ENCODE measurements at places on chromosomes 5 and 9. TPM values are rescaled to one million over a fixed set of nuclear protein-coding genes. Genes with fewer than 3 reads are reported as not detected.

GRCh38 chr5:68304421-68305052 is 89.0 kb downstream of the PIK3R1 start:
- H3K4me3 ChIP-seq = no peak overlapping the region
- DNase-seq = no peak
- H3K27me3 ChIP-seq = no peaks in the 10 kb centered on the region
- peaks cover 6% of the 10 kb centered on the region for H3K36me3 ChIP-seq
- H3K27ac ChIP-seq = no peak overlapping the region

DNA sequence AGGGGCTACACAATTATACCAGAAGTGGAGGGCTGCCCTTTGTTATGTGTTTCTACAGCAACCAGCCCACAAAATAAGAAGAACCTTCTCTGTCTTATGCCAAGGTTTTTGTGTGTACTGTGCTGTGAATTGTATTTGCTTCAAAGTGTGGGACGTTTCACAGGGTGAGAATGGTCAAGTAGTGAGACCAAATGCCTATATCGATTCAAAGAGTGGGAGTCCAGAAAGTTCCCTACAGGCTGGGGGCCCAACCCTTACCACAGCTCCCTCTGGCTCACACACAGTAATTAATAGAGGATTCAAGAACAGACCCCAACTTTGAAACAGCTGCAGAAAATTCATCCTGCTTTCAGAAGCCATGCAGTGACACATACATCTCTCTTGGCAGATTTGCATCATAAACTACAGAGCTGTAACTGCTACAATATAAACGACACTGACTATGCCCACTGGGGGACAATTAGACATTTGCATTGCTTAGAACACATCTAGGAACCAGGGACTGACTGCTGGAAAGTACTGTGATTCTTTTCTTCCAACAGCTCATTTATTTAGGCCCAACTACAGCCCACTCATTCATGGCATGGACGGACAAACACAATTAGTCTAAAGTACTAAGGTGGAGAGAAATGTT is 12.8 kb downstream of the ENC1 start:
- no peak for DNase-seq
- H3K4me1 ChIP-seq = peaks cover 5% of the 10 kb centered on the region
- H3K27me3 ChIP-seq = no peaks in the 10 kb centered on the region

DNA sequence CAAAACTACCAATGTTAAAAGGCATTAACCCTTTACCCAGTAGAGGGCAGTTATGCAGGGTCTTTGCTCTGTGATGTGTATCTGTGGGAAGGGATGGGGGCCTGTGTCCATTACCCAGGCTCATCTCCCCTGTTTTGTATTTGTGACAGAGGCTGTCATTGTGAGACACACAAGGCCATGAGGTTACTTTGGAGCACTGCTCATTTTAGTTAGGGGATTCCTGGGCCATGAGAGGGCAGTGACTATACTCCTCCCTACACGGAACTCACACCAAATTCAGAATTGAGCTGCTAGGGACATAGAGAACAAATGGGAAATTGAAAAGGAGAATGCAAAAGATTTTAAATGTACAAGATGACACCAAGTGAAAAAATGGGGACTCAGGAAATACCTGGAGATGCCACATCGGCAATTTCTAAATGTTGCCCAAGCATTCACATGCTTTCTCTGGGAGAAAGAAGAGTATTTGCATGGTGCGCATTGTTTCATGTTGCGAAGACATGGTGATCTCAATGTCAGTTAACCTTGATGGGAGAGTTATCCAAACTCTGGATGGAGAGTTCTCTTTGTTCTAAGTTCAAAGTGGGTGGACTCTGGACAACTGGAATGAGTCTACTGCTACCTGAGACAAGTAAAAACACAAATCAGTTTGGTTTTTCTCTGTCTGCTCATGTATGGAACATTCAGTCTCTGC is 32.5 kb downstream of the C9orf152 start:
- no peaks in the 10 kb centered on the region for H3K36me3 ChIP-seq
- no peaks in the 10 kb centered on the region for H3K4me1 ChIP-seq
- H3K27me3 ChIP-seq = no peaks in the 10 kb centered on the region
- H3K27ac ChIP-seq = no peak overlapping the region
- DNase-seq = no peak
- no peak overlapping the region for H3K4me3 ChIP-seq

DNA sequence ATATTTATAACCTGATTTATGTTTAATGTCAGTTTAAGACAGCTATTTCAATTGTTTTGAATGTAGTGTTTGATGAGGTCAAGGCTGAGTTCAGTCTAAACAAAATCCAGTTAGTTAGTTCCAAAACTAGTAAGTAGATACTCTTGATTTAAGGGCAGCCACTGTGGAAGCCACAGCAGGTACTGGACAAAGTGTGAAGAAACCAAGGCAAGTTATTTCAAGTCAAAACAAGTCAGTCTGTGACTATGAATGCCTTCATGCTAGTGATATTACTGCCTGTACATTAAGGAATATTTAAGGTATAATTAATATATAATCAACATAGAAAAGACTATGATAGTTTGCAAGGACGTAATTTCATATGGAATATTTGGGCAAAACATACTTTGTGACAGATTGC is 362.3 kb downstream of the DMRTA1 start:
- no peaks in the 10 kb centered on the region for H3K4me1 ChIP-seq
- H3K27me3 ChIP-seq = no peaks in the 10 kb centered on the region
- no peaks in the 10 kb centered on the region for H3K36me3 ChIP-seq
- no peak overlapping the region for H3K27ac ChIP-seq
- H3K4me3 ChIP-seq = no peak overlapping the region

GRCh38 chr5:32360906-32361305 is 48.2 kb upstream of the MTMR12 start:
- H3K4me1 ChIP-seq = no peaks in the 10 kb centered on the region
- DNase-seq = no peak
- H3K36me3 ChIP-seq = peaks cover 5% of the 10 kb centered on the region

DNA sequence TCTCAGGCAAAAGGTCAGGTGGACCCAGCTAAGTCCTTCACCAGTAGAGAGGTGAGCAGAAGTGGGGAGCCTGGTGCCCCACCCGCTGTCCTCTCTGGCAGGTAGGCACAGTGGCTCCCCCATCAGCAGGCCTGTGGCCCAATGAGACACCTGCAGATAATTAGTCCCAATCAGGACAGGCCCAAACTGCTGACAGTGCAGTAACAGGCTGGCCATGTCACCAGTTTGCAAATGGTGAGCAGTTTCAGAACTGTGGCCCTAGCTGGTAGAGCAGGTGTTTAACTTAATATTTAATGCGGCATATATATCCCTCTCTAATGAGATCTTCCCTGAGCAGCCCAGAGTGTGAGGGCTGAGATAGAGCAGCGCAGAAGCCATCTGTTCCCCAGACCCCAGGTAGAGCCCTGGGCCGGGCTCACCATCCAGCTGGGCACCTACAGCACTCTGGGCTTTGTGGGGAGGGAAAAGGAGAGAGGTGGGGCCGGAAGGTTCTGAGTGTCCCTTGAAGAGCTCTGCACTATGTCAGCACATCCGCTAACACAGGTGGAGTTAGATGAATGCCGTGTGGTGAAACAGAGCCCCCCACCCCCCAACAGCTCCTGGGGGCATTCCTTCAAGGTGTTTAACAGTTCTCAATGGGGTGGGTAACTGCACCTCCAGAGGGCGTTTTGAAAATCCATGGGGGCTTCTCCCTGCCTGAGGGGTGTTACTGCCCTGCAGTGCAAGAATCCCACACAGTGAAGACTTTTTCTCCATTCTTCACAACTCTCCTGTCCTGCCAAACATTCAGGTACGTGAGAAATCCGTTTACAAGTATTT is 120.5 kb downstream of the PAX5 start:
- no peak overlapping the region for H3K27ac ChIP-seq
- no peak for DNase-seq
- no peaks in the 10 kb centered on the region for H3K36me3 ChIP-seq
- no peaks in the 10 kb centered on the region for H3K27me3 ChIP-seq
- no peak overlapping the region for H3K4me3 ChIP-seq

GRCh38 chr9:23741351-23741750 is 84.7 kb downstream of the ELAVL2 start:
- no peak overlapping the region for H3K4me3 ChIP-seq
- H3K27me3 ChIP-seq = no peaks in the 10 kb centered on the region
- H3K36me3 ChIP-seq = no peaks in the 10 kb centered on the region
- H3K4me1 ChIP-seq = no peaks in the 10 kb centered on the region

GRCh38 chr5:109324351-109324750 is 85.4 kb downstream of the PJA2 start:
- H3K4me3 ChIP-seq = no peak overlapping the region
- no peak for DNase-seq

- H3K36me3 ChIP-seq = peaks cover 80% of the 10 kb centered on the region
- H3K27ac ChIP-seq = no peak overlapping the region
- DNase-seq = no peak
- H3K4me1 ChIP-seq = no peaks in the 10 kb centered on the region
Observed at GRCh38 chr5:69268899-69269298, 34.2 kb downstream of the CDK7 start.

DNA sequence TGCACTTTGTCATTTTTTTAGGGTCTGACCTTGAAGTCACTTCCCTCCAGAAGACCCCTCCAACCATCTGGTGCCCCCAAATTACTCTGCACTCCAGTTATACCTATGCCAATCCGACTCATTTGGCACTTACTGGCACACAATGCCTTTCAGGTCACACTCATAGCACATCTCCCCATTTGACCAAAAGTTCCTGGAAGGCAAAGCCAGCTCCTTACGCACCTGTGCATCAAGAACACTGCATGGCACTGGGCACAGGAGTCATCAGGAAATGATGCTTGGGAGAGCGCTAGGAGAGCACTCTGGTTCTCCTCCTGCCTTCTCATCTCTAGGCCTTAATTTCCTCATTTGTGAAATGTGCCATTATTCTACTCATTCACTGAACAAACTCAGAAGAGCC is 2.9 kb downstream of the TNIP1 start:
- peak overlapping the region; percentile 98 for H3K4me3 ChIP-seq
- DNase-seq = no peak
- H3K27ac ChIP-seq = peak overlapping the region; percentile 99

DNA sequence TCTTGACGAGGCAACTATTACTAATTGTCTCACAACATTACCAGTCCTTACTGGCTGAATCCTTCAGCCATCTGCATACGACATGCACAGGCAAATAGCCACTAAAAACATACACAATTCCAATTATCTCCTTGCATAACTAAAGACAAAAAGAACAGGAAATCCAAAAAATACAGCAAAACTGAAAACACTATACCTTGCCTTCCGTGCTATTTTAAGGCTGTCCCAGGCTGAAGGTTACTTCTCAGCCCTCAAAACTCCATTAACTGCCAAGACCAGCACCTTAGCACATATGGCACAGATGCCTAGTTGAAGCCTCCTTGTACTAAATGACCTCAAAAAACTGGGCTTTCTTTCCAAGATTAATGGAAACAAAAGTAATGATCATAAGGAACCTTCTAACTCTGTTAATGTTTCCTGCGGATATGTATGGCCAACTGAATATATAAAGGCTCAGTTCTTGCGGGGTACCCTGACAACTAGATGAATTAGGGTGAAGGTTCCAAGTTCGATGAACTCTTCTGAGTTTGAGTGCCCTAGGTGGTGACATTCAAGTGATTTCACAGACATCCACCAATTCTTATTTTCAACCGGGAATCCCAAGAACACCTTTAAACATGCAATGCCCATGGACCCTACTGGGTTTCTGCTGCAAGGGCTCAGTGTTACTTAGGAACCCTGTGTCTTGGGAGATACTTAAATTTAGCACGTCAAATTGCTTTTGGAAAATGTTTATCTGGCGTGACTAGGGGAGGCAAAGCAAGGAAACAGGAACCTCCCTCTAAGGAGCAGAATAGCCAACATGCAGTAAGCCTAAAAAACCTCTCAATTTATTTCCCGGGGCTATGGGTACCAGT is 455.3 kb downstream of the RAB3C start:
- no peaks in the 10 kb centered on the region for H3K27me3 ChIP-seq
- H3K4me3 ChIP-seq = peak overlapping the region; percentile 87
- H3K4me1 ChIP-seq = peaks cover 53% of the 10 kb centered on the region
- H3K36me3 ChIP-seq = no peaks in the 10 kb centered on the region
- DNase-seq = no peak

GRCh38 chr9:35432076-35432475 is 57.8 kb upstream of the RUSC2 start:
- no peaks in the 10 kb centered on the region for H3K36me3 ChIP-seq
- H3K4me1 ChIP-seq = no peaks in the 10 kb centered on the region
- no peaks in the 10 kb centered on the region for H3K27me3 ChIP-seq
- DNase-seq = no peak
- no peak overlapping the region for H3K4me3 ChIP-seq

GRCh38 chr5:115558388-115558956 is 13.9 kb upstream of the FEM1C start:
- H3K4me3 ChIP-seq = no peak overlapping the region
- no peaks in the 10 kb centered on the region for H3K27me3 ChIP-seq
- no peaks in the 10 kb centered on the region for H3K36me3 ChIP-seq
- peak overlapping the region; percentile 3 for H3K27ac ChIP-seq
- no peak for DNase-seq

- DNase-seq = no peak
- H3K36me3 ChIP-seq = no peaks in the 10 kb centered on the region
- H3K27ac ChIP-seq = no peak overlapping the region
- no peaks in the 10 kb centered on the region for H3K27me3 ChIP-seq
- no peaks in the 10 kb centered on the region for H3K4me1 ChIP-seq
Observed at GRCh38 chr9:18405240-18405639, 68.7 kb upstream of the ADAMTSL1 start.

- no peak overlapping the region for H3K4me3 ChIP-seq
- H3K4me1 ChIP-seq = no peaks in the 10 kb centered on the region
- DNase-seq = no peak
- no peaks in the 10 kb centered on the region for H3K27me3 ChIP-seq
Observed at GRCh38 chr9:111566234-111566633, 33.2 kb downstream of the PTGR1 start.

DNA sequence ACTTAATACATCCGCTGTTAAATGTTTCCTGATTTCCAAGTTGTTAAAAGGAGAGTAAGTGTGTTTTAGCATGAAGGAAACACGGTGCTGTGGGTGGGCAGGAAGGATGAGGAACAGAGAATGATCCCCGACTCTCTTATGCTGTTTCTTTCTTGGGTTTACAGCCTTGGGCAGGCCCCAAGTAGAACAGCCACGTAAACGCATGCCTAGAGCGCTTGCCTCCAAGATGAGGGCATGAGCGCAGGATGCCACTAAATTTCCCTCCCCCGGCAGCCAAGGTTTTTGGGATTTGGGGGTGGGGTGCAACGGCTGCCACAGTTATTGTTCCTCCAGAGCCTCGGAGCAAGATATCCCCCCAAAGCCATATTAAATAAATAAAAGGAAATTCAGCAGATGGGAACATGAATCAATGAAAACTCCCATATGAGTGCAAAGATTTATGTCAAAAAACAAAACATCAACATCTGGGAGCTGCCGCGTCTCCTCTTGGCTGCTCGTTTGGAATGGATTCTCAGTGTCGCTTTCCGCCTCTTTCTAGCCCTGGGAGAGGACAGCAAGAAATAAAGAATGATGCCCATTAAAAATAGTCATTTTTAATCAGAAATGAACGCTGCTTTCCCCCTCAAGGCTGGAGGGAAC is 10.0 kb upstream of the DELE1 start:
- peaks cover 19% of the 10 kb centered on the region for H3K27me3 ChIP-seq
- H3K4me1 ChIP-seq = peaks cover 4% of the 10 kb centered on the region
- H3K4me3 ChIP-seq = peak overlapping the region; percentile 56

- H3K27ac ChIP-seq = peak overlapping the region; percentile 89
- no peaks in the 10 kb centered on the region for H3K36me3 ChIP-seq
- no peak overlapping the region for H3K4me3 ChIP-seq
- DNase-seq = no peak
Observed at GRCh38 chr9:105439428-105439827, 8.4 kb upstream of the FSD1L start.

Gene C9
- 0.24 TPM for total RNA-seq

Gene CERCAM
- 5.2 TPM for total RNA-seq

Gene ADAMTSL1
- 0.29 TPM for total RNA-seq

Gene PTGES2
- total RNA-seq = 110 TPM

Gene UHRF2
- total RNA-seq = 12.5 TPM

Gene YTHDC2
- 16.0 TPM for total RNA-seq

Gene PGGT1B
- total RNA-seq = 18.4 TPM

Gene ENTPD2
- 0.59 TPM for total RNA-seq
